ENCODE measurements at places on chromosomes 6 and 20.

DNA sequence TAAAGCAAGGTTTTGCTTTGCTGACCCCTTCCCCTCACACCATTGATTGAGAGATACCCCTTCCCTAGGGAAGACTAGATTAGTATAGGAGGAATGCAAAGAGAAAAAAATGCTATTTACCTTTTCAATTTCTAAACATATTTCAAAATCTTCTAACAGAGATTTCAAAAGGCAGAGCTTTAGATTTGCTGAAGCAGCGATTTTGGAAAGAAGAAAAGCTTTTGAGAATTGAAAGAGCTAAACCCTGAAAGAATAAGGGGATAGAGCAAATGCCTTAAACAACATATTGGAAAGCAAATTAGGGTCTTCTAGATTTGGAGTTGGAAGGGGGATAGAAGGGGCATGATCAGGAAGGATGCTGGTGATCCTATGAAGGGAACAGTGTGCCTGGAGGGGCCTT, 46.5 kb upstream of the KLHL31 start:
- DNase-seq: no peak

DNA sequence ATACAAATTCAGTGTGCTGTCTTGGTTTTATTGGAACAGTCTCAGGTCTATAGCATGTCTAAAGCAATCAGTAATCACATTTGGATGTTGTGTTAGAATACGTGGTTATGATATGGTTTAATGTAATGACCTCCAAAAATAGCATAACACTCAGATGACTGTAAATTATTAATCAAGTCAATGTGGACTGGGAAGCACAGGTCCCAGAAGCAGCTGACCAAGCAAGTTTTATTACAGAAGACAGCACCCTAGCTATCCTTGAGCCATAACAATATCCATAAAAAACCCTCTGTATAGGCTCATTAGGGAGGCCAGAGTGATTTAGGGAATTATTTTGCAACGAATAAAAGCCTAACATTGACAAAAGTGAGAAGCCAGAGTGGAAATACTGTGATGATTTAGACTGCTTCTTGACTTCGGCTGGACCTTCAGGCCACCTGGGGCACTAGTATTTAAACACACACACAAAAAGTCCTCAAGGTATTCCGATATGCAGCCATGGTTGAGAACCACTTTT, 66.9 kb downstream of the RSPH3 start:
- no peak for DNase-seq

- no peak for DNase-seq
These were observed 8.7 kb downstream of the REPS1 start for GRCh38 chr6:138979365-138979764.

- no peak for DNase-seq
These were observed 47.4 kb upstream of the SAMD3 start for GRCh38 chr6:130269969-130270635.
